PC-9 (cell line): ENCODE measurements at places on chromosomes 1 and 21. TPM values are rescaled to one million over a fixed set of nuclear protein-coding genes. Genes with fewer than 3 reads are reported as not detected.
A peak's percentile ranks its signal among the peaks of the same experiment; 100 is the strongest.

- no peak for DNase-seq
These were observed 85.2 kb upstream of the EXO1 start for GRCh38 chr1:241762713-241763339.

- no peak for DNase-seq
These were observed 129.2 kb downstream of the RGS21 start for GRCh38 chr1:192445839-192446489.

GRCh38 chr1:229012823-229013222 lies 258.1 kb upstream of the RAB4A start:
- no peak for DNase-seq

GRCh38 chr1:208202333-208202995 lies 41.7 kb downstream of the PLXNA2 start:
- DNase-seq: no peak

DNA sequence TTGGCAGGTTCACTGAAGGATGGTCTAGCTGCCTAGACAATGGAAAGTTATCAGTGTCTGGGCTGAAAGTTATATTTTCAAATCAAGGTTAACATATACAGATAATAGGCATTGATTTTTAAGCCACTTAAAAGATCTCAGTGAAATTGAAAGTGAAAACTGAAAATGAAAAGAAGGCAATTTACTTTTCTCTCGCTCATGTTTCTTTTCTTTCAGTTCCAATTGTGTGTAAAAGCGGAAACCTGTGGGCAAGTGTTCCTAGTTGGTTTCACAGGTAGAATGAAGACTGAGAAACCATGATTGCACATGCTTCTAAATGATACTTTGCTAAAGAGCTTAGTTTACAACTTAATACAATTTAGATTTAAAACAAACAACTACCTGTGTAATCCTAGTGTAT lies 383.7 kb downstream of the ZP4 start:
- DNase-seq: no peak

DNA sequence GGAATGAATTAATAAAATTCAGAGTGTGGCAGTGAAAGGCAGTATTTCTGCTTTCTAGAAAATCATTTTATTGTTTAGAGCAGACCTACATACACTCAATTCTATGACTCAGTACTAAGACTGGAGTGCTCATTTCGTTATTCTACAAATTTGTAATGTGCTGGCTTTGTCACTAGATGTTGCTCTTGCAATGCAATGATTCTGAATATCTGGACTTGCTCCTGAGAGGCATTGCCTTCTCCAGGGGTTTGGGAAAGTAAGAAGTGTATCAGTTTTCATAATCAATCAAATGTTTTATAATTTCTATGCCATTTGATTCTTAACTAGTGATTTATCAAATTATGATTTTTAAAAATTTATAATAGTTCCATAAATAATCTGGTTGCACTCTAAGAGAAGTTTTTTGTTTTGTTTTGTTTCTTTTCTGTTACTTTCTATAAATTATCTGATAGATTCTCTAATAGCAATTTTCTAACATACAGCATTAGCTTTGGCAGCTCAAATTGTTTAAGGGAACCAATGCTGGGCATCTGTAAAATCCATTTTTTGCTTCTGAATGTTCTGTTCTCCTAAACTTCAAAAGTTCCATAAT lies 280.5 kb upstream of the SGIP1 start:
- no peak for DNase-seq

- DNase-seq: no peak
These were observed 1.8 kb downstream of the RNF220 start for GRCh38 chr1:44406737-44407429.

DNA sequence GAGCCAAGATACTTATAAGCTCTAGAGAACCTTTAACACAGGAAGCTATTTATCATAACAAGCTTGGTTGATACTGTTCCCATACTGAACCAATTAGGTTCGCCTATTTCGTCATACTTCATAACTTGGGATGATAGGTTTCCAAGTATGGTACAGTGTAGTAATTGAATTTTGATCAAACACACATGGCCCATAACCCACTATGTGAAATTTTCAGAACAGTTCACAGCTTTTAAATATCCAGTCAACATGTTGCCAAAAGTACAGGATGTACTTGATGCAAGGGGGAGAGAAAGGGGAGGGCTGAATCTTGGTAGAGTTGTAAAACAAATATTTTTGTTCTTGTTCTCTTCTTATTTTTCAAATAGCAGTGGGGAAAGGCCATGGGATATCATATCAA lies 86.6 kb downstream of the TM2D1 start:
- DNase-seq: no peak

DNA sequence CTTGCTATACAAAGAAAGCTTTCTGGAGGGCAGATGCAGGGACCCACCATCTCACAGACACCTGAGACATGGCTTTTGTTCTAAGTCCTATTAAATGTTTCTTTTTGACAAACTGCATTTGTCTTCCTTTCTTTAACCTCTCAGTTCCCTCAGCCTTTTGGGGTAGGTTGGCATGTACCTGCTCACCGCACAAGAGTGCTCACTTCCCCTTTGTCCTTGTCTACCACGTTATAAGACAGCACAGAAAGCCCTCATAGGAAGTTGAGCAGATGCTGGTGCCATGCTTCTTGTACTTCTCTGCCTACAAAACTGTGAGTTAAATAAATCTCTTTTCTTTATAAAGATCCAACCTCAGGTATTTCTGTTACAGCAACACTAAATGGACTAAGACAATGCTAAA lies 31.9 kb upstream of the RGS21 start:
- DNase-seq: no peak

DNA sequence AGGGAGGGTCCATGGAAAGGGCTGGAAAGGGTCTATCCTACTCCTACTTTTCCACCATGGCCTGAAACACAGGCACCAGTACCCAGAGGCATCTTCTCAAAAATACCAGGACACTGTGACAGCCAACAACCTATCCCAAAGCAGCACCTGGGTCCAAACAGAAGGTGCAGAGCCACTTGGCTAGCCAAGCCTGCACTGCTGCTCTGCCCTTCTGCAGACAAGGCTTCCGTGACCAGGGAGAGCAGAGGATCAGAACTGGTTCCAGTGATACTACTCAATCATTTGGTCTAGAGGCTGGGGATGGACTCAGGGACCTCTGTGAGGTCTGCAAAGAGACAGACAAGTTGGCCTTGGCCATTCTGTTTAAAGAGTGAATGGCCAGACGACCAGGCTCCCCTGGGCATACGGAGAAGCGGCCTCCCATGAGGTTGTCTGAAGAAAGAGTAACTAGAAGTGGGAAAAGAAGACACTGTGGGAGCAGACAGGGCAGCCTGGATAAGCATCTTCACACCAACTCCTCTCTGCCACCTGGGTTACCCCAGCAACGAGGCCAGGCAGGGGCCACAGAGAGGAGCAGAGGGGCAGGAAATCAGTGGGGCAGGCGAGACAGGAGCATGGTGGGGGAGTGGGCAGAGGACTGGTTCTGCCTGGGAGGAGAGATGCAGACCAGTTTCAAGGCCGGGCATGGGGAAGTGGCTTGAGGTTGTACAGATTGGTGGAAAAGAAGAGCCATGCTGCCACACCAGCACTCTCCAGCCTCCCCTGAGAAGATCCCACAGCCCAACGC lies 5.7 kb downstream of the KCNN3 start:
- no peak for DNase-seq

DNA sequence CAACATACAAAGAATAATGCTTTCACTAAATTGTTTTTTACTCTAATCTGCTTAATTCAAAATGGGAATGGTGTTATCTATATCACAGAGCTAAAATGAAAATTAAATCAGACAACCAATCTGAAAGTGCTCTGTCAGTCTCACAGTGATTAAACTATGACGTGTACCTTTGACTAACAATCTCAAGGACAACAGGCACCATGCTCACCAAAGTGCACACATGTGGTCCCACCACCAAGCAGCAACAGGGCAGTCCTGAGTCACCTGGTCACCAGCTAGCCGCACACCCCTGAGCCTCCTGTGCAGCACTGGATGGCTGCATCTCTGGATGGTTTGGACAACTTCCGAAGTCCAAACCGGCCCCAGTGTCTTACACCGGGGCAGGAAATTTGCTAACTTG lies 54.5 kb upstream of the NADK start:
- DNase-seq: no peak

DNA sequence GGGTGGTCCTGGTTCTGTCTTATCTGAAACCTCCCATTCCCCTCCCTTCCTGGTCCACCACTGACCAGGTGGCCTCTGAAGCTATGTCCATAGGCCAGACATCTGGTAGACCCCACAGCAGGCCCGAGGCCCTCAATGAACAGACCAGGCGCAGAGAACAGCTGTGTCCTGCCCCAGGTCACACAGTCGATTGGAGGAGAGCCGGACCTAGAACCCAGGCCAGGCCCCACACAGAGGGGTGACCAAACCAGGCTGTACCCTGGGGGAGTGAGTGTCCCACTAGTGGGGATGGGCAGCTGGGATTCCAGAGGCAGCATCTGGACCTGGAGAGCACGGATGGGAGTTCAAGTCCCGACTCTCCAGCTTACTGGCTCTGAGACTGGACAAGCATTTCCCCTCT lies 29.2 kb downstream of the RNU1-1 start:
- DNase-seq: no peak

- DNase-seq: no peak
These were observed 27.2 kb downstream of the GORAB start for GRCh38 chr1:170559166-170559565.

DNA sequence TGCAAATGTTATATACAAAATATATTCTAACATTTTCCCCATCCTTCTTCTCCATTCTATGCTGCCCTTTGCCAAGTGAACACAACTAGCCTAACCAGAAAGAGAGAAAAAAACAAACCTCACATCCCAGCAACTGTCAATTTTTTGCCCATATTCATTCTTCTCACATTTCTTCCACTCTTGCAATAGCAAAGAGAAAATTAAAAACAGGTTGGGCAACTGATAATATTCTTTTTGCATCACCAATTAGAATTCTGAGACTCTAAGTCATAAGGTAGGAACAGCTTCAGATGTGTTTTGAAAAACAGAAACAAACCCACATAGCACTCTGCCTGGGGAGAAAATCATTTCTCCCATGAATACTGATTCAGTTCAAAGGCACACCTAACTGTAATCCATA lies 25.2 kb upstream of the EXO1 start:
- no peak for DNase-seq

GRCh38 chr1:18752409-18752808 lies 107.1 kb downstream of the TAS1R2 start:
- no peak for DNase-seq

- no peak for DNase-seq
These were observed 64.1 kb upstream of the SSX2IP start for GRCh38 chr1:84754386-84754703.

- DNase-seq: no peak
These were observed 397.7 kb upstream of the POU3F1 start for GRCh38 chr1:38444311-38444710.

GRCh38 chr1:168373869-168374268 lies 93.2 kb downstream of the TBX19 start:
- no peak for DNase-seq

GRCh38 chr1:32736812-32737791 lies 34.5 kb upstream of the SYNC start:
- DNase-seq: no peak

DNA sequence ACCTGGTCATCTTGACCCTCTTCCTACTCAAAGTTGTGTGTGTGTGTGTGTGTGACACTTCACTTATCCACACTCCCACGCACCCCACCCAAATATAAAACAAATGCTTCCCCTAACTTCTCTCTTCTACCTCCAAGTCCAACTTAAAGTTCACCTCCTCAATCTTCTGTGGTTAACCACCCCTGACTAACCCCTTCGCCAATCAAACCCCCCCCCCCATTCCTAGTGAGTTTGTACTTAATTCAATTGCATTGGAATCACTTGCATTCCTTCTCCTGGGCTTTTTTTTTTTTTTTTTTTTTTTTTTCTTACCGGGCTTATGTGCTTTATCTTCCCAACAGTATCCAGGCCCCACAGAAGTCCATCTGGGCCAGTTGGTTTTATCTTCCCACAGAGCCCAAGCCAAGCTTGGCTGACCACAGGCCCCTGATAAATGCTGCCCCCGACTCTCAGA lies 78.4 kb downstream of the CD58 start:
- DNase-seq: no peak

DNA sequence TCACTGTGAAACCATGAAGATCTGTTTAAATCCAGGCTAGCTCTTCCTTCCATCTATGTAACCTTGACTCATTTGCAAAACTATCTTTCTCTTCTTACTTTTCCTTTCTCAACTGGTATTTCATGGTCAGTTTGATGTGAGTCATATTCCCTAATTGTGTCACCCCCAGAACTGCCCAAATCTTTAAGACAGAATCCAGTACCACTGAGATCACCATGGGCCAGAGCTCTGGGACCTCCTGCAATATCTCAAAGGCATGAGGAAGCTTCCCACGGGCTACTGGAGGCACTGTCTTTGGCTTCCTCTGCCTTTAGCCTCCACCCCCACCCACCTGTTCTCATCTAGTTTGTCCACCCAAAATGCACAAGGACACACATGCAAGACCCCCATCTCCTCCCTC lies 274.4 kb upstream of the FMN2 start:
- peak; percentile 46 for DNase-seq

DNA sequence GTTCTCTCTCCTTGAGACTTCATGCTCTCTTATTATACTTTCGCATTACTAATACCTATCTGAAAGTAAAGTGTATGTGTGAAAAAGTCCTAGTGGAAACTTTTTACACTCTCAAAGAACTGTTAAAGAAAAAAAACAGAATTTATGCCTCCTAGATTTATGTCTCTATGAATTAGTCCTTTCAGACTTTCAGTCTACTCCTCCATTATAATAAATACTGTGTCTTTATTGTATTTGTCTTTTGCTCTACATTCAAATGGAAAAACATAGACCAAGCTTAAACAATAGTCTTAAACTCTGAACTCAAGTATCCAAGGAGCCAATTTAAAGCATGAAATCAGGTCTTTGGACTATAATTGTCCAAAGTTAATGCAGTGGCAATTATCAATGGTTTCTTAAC lies 1449.0 kb downstream of the PLA2G4A start:
- DNase-seq: no peak

DNA sequence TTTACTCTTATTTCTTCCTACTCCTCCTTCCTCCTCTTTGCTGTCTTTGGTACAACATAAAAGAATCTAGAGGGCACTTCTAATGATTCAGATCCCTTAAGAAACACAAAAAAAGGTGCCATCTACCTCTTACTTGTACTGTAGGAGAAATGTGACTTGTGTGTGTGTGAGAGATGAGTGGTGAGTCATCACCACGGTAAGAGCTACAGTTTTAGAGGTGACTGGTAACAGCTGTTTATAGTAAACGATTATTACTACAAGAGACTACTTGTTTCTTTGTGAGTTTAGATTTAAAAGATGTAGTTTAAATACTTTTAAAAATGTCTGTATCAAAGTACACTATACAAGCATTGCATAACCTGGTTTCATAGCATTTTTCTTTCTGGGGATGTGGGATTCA lies 40.4 kb downstream of the SLC35D1 start:
- DNase-seq: no peak

GRCh38 chr1:93573940-93574469 lies 107.6 kb downstream of the BCAR3 start:
- no peak for DNase-seq

LAX1 gene
- not detected in 2 replicates for total RNA-seq

MAGOH gene
- total RNA-seq: 48.0 and 75.7 TPM in 2 replicates

SYT11 gene
- 0.08 and 0.09 TPM in 2 replicates for total RNA-seq

OR2M3 gene
- 0.20 and 0.35 TPM in 2 replicates for total RNA-seq

KCNA3 gene
- total RNA-seq: not detected in 2 replicates

KRTAP21-1 gene
- not detected in 2 replicates for total RNA-seq

AADACL4 gene
- not detected in 2 replicates for total RNA-seq

LEMD1 gene
- 16.7 and 22.1 TPM in 2 replicates for total RNA-seq

GBP4 gene
- total RNA-seq: 0.83 and 1.3 TPM in 2 replicates

KCND3 gene
- not detected in 2 replicates for total RNA-seq
